ENCODE measurements at places on chromosomes 7 and 10.
A peak's percentile ranks its signal among the peaks of the same experiment; 100 is the strongest.

- no peak for DNase-seq
Measured at GRCh38 chr7:136877990-136878389, 9.5 kb downstream of the CHRM2 start.

DNA sequence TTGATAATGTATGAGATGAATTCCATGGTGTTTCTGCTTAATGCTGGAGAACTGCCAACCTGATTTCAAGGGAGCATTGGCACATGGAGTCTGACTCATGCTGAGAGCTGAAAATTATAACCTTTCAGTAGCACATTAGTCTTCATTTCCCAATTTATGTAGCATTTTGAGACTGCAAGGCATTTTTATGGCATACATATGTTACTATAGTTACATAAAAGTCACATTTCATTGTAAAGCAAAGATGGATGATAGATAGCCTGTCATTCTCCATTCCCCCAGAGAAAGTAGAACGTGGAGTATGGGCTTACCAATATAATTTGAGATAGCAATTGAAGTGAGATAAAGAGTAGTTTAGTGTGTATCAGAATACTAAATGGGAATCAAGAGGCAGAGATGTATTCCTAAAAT, 103.1 kb downstream of the SLC16A9 start:
- DNase-seq, result no peak

- DNase-seq, result no peak
Measured at GRCh38 chr10:93113042-93113441, 39.3 kb downstream of the CYP26A1 start.

GRCh38 chr10:79927111-79927828, 21.6 kb downstream of the SFTPD start:
- no peak for DNase-seq

DNA sequence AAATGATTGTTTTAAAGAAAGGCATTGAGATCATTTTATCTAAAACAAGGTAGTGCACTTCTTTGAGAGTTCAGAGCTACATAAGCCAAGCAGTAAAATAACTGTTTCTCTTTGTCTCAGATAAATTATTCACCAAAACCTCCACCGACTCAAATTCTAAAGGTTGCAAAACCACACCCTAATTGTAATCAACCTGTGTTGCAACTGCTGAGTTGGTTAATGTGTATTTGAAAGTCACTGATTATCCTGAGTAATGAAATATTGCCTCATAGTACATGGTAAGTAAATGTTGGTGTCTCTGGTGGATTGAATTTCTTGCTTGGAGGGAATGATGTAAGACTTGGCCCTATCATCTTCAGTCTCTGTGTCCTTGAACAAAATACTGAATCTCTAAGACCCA, 35.9 kb upstream of the CYP2C9 start:
- no peak for DNase-seq

DNA sequence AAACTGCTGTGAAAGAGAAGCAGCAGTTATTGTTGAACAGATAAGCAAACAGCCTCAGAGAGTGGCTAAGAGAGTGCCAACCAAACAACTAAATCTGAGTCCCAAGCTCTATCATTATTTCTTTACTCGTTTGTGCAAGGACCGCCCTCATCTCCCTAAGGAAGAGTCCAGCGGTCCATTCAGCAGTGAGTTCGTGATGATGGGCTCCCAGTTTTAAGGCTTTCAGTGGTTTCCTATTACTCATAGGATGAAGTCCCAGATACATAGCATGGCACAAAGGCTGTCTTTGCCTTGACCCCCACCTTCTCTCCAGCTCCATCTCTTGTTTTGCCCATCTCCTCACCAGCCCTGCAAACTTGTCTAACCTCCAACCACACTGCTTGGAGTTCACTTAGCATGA, 24.3 kb upstream of the PDE1C start:
- no peak for DNase-seq

- DNase-seq, result peak; percentile 21
Measured at GRCh38 chr7:114081606-114082425, 163.0 kb upstream of the PPP1R3A start.

DNA sequence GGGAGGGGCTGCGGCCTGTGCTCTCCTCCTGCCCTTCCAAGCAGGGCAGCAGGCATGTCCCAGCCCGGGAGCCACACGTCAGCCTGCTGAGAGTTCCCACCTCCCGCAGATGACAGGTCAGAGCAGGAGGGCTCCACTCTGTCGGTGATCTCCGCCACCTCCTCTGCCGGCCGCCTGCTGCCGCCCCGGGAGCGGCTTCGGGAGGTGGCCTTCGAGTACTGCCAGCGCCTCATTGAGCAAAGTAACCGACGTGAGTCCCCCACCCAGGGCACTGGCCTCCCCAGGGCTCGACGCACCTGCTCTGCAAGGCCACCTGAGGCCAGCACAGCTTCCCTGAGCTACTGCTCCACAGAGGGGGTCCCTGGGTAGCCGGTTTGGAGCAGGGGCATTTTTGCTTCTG, 9.4 kb downstream of the AP5Z1 start:
- DNase-seq, result no peak

GRCh38 chr10:3554121-3554522, 230.9 kb downstream of the KLF6 start:
- no peak for DNase-seq

DNA sequence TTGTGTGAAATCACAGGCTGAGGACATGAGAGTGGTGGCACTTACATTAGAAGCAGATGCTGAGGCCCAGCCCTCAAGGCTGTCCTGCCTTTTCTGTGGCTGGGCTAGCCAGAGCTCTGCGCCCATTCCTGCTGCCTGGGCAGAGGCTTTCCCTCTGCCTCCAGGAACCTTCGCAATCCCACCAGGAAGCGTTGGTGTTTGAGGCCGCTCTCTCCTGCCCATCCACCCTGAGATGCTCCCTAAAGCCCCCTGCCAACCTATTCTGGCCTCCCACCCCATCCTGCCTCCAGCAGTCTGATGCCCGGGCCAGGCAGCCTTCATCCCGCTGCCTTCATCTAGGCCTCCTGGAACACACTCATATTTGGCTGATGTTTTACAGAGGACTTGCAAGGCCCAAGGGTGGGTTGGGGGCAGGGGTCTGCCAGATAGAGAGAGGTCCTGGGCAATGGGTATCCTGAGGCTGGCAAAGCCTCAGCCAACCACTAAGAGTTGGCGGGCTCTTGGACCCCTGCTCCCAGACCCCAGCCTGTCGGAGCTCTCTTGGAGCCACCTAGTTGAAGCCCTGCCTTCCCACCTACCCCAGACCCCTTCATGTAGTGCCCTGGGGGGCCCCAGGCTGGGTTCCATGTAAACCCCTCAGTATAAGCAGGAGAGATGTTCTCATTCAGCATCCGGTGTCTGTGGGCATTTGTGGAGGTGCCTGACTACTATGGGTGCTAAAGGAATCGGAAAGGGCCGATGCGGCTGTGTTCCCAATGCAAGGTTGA, 32.7 kb downstream of the LDB3 start:
- no peak for DNase-seq

- no peak for DNase-seq
Measured at GRCh38 chr10:88763441-88763840, 3.6 kb downstream of the LIPN start.
